Activated CD4-positive, alpha-beta T cell treated with anti-CD3 and anti-CD28 coated beads for 24 hours (primary cell): ENCODE measurements at places on chromosomes 1 and 21.

GRCh38 chr1:75614399-75614756, 3.5 kb upstream of the SLC44A5 start:
- no peak for DNase-seq

- no peak for DNase-seq
Measured at GRCh38 chr1:185961664-185962063, 227.5 kb downstream of the HMCN1 start.

DNA sequence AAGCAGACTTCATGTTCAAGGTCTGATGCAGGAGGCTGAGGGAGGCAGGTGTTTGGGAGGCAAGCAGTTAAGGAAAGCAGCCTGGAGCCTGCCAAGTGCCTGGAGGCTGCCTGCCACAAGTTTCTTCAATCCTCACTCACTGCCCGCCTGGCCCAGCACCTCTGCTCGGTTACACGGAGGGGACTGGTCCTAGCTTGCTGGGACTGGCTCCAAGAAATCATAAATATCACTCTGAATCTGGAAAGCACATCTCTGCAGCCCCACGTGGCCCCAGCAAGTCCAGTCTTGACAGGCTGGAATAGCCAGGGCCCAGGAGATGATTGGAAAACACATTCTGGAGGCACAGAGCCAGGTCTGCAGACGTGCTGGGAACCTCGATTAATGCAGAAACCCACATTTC, 83.9 kb downstream of the BCAR3 start:
- no peak for DNase-seq

DNA sequence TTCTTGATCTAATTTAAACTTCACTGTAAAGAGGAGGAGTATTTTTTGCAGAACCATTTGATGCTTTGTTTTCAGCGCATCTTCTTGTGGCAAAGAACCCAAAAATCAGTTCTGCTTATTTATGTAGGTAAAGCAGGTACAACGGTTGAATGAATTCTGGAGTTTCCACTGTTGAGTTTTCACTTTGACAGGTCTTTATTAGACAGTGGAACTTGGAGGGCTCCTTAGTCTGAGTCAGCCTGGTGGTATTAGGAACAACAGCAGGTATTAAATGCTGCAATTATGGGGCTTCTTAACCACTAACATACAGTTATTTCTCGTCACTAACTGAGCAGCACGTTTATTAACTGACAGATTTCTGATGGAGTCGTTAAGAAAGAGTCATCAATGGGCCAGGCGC, 1.2 kb downstream of the LRIG2 start:
- DNase-seq, result no peak

GRCh38 chr1:44881011-44881632, 38.1 kb upstream of the PTCH2 start:
- no peak for DNase-seq

- no peak for DNase-seq
Measured at GRCh38 chr1:82788038-82788437, 987.3 kb downstream of the ADGRL2 start.

- no peak for DNase-seq
Measured at GRCh38 chr1:107740579-107740978, 224.4 kb downstream of the VAV3 start.

DNA sequence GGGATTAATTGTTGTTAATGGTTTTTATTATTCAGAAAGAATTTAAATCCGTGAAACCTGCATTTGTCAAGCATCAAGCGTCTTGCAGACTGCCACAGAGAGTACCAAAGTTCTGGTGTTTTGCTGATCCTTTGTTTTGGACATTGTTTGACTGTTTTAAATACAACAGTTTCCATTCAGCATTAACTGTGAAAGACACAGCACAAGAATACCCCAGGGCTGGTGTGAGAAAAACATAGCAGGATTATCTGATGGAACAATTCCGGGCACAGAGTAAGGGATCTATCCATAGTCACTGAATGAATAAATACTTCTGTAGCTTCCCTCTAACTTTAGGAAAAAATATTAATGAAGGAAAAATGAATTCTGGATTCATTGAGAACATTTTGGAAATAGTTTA, 202.3 kb downstream of the LTN1 start:
- DNase-seq, result no peak

DNA sequence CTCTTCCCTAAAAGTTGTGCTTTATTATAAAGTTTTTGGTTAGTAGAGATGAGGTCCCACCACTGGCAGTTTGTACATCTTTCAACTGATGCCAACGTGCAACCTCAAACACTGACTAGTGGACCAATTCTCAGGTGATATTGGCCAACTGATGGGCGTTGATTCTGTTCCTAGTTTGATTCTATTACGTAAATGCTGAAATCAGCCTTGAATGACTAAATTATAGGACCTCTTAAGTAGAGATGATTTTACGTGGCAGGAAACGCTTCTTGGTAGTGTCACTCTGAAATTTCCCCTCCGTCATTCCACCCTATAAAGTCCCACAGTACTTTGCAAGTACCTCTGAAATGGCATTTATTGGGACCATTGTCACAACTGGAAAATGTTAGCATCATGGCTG, 8.8 kb upstream of the FNDC7 start:
- no peak for DNase-seq

DNA sequence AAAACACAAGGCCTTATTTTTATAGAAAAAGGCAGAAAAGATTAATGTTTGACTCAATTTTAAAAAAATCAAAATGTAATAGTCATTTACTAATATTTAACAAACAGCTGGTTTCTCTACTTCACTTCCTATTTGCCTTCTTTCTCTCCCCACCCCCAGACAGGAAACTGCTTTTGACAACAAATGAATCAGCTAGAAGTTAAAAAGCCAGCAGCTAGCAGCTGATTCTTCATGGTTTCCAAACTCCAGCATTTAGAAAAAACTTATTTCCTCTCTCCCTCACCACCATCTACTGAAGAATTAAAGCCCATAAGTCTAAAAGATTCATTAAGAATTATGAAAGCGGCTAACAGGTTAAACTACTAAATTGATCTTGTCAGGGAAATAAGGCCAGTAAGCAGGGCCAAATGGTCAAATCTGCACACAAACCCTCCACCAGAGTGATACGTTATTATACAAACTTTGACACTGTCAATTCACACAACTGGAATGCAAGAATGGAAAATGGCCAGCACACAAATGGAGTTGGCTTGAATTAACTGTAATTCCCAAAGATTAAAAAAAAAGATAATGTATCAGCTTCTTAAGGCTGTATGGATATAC, 4.0 kb downstream of the WDR26 start:
- DNase-seq, result no peak

- DNase-seq, result no peak
Measured at GRCh38 chr1:200640963-200641401, 20.4 kb upstream of the KIF14 start.

DNA sequence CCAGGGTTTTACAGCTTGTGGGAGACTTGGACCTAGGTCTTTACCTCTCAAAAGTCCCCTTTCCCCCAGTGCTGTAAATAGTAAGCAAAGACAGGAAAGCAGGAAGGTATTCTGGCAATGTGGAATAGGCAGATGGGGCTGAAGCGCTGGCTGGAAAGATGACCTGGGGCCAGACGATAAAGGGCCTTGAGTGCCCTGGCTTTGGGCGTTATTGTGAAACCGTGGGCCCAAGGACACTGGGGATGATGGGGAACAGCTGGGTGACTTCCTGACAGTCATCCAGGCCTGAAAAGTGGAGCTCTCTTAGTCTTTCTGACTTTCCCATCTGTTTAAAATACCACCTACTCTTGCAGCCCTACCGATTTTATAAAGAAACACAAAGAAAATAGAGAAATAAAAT, 16.3 kb downstream of the URB2 start:
- DNase-seq, result no peak

DNA sequence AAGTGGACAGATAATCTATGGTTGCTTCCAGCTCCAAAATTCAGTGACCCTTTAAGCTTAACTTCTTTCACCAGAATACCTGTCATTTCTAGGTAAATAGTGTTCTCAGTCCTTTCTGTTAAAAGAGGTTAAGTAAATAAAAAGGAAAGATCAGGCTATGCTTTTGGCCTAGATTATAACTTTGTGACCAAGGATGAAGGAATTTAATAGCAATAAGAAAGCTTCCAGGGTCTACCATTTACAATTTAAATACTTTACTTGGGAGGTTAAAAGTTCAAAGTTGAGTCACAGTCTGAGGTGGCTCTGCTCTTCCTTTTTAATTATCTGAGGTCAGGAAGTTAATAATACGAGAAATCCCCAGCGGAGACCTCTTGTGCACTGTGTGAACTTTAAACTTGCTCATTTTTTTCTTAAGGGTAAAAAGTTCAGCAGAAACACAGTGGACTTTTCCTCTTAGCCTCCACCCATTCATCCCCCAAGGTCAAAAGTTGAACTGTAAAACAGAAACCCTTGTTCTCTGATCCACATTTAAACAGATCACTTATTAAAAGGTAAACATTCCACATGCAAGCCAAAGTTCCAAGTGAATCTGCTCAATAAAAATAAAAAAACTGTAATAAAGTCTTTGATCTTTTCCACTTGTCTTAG, 187.1 kb downstream of the NRIP1 start:
- DNase-seq, result no peak

DNA sequence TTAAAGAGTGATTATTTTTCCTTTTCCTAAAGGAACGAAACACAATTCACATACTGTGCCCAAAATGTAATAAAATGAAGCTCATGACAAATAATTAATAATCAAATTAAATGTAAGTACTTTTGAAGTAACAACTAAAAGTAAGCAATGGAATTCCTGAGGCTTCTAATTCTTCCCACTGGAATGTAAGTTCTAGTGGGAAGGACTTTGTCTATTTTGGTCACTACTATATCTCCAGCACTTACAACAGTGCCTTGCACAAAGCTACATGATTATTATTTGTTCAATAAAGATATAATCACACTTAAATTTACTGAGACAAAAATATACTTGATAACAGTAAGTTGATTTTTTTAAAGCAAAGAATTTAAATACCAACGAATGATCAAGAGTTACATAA, 128.8 kb downstream of the COQ8A start:
- no peak for DNase-seq

DNA sequence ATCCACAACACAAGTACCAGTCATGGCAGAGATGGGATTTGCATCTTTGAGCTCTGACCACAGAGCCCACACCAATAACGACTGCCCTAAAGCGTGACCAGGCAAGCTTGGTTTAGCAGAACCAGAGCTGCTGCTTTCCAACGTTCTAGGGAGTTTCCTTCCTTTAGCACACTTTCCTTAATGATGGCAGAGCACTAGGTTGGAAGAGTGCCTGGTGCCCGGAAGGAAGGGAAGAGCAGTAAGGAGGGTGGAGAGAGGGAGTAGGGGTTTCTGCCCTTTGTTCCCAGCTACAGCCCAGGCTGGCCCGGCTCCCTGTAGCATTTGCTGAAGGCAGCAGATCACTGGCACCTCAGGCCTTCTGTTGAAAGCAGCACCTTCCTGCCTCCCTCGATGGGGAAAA, 6.1 kb upstream of the EVA1C start:
- no peak for DNase-seq

DNA sequence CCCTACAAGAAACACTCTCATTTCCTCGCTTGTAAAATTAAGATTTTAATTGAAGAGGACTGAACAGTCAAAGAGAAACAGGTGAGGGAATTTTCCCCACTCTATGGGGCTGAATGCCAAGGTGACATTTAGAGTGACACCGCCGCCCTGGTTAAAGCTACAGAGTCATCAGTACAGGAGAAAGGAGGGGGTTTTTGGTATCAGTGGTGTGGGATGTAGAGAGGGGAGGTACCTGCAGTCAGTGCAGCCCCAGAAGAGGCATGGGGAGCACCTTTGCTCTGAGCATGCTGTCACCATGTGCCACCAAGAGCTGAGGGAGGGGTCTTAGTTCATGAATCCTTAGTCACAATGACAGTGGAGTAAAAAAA, 2.8 kb downstream of the DIRAS3 start:
- DNase-seq, result no peak

DNA sequence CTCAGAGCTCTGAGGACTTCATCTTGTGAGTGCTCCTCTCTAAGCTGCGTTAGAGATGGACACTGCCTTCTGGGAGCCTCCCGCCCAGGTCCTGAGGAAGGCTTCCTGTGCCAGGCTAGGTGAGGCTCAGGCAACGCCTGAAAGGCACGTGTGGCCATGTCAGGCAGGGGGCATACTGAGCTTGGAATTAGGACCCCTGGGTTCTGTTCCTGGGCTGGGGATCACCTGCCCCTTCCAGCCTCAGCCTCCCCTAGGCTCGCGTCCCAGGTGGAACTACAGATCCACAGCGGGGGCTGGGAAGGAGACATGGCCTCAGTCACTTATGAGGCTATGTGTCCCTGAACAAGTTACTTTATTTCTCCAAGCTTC, 10.0 kb upstream of the ASCL5 start:
- DNase-seq, result no peak

DNA sequence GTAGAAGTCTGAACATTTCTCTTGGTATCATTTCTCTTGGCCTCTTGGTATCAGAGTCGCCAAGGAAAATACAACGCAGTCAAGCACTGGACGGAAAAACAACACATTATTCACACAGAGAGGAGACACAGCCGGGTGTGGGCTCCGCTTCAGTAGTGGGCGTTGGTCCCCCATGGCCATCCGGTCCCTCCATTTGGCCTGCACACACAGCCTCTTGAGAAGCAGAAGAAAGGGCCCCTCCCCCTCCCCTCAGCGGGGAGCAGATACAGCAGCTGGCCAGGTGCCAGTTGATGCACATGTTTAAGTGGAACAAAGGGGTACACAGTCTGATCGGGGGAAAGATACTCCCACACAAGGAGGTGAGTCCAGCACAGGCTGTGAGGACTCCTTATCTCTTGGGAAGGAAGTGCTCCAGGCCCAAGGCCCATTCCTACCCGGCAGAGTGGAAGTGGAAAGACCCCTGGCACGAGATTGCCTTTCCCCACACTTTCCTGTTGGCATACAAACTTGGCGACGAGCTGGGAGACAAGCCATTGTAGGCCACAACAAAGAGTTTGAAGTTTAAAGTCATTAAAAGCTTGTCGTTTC, 311.3 kb downstream of the FAM72C start:
- no peak for DNase-seq

DNA sequence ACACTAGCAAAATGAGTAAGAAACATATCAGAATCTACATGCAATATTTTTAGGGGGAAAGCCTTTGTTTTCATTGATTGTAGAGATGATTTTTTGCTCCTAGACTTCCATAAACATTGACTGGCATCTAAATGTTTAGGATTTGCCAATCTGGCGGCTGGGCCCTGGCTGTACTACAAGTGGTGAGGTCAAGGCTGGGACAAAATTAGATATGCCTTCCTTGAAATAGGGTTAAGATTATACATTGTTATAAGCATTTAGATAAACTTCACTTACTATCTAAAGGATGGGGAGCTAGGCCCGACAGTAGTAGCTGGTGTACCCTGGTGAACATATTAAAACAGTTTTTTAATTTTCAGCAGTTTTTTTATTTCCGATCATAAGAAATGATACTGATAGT, 5.2 kb downstream of the NFIA start:
- DNase-seq, result no peak

DNA sequence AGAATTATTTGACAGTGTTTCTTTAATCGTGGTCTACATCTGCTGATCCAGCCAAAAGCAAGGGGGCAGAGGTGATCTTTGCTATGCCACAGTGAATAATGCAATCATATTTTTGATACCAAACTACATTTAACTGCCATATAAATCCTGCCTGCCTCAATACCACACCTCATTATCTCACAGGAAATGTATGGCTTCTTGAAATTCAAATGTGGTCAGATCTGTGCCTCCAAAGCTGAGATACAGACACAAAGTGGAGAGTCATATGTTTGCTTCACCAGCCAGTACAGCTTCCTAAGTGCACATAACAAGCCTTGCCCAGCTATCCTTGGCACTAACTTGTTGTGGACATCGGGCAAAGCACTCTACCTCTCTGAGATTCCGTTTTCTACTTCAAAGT, 250.0 kb upstream of the NFIA start:
- no peak for DNase-seq
